ENCODE measurements at places on chromosomes 6 and 20.

DNA sequence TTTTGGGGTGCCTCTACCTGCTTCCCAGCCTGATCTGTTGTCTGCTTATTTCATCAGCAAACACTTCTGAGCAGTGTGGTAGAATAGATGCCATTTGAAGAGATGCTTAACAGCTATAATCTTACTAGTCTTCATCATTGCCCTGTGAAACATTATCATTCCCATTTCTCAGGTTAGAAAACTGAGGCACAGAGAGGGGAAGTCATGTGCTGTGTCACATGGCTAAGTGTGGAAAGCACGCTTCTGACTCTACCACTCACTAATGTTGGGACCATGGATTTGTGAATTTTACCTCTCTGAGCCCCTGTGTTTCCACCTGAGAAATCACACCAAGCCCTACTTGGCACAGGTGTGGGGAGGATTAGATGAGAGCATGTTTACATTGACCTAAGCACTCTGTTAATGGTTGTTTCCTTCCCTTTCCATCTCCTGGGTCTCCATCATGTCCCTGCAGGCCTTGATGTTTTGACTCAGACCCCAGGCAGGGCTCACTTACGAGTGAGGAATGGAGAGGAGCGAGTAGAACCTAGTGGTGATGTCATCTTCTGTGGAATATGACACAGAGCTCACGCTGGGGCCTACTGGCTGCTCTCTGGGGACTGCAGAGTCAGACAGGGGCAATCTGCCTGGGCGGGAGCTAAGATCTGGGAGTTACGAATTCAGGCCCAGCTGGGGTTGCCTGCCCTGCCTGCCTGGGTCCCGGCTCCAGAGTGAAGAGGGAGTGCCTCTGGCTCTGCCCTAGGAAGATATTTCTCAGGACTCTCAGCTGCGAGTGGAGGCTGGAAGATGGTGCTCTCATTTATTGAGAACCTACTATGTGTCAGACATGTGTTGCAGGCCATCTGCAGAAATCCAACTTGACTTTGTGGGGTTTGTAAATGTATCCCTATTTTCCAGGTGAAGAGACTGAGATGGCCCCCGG, 64.3 kb downstream of the CDH22 start:
- DNase-seq = no peak

- no peak for DNase-seq
Observed at GRCh38 chr6:112172540-112172939, 81.8 kb downstream of the LAMA4 start.

GRCh38 chr6:48691420-48691819, 580.4 kb upstream of the PTCHD4 start:
- no peak for DNase-seq

- DNase-seq = no peak
Observed at GRCh38 chr6:144197919-144198318, 47.6 kb downstream of the STX11 start.

- no peak for DNase-seq
Observed at GRCh38 chr6:129969064-129969463, 49.3 kb upstream of the L3MBTL3 start.

DNA sequence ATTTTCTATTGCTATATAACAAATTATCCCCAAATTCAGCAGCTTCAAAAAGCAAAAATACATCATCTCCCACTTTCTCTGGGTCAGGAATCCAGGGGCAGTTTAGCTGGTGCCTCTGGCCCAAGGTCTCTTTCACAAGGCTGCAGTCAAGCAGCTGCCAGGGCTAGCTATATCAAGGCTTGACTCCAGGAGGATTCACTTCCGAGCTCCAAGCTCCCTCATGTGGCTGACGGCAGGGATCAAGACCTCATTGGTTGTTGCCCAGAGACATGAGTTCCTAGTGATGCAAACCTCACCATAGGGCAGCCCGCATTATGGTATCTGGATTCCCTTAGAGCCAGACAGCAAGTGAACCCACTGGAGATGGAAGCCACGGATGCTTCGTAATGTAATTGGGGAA, 1.3 kb upstream of the VNN1 start:
- no peak for DNase-seq

DNA sequence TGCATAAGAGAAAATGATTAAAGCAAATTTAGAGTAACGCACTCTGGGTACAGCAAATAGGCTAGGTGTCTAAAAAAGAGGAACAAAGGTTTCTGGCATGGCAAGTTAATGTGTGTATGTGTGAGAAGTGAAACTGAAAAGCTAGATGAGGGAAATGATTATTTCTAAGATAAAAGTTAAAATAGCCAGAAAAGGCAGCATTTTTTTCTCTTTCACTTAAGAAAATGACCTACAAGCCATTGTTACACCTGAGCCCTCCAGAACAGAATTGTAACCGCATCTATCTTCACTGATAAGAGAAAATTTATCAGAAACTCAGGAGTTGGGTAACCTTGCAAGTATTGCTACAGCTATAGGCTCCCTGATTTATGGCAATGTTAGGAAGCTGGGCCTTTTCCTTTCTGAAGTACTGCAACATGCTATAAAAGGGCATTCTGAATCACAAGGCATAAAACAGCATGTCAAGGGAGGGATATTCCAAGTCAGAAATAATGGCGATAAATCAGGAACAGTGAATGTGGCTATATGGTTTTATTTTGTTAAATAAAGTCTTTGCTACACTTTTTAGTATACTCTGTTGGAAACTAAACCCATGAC, 395.3 kb downstream of the TBC1D32 start:
- no peak for DNase-seq

GRCh38 chr6:134735461-134735860, 214.4 kb downstream of the ALDH8A1 start:
- DNase-seq = no peak

GRCh38 chr20:48904566-48905296, 16.8 kb upstream of the ARFGEF2 start:
- DNase-seq = no peak
